ENCODE measurements at places on chromosomes 3 and 15.

- no peak for DNase-seq
Measured at GRCh38 chr15:98946301-98947255, 61.0 kb downstream of the PGPEP1L start.

- peak; percentile 70 for DNase-seq
Measured at GRCh38 chr3:153052096-153052460, 109.9 kb upstream of the RAP2B start.

GRCh38 chr3:186922790-186923189 lies 7.5 kb upstream of the ST6GAL1 start:
- no peak for DNase-seq

- no peak for DNase-seq
Measured at GRCh38 chr3:62818347-62818746, 56.9 kb downstream of the CADPS start.

DNA sequence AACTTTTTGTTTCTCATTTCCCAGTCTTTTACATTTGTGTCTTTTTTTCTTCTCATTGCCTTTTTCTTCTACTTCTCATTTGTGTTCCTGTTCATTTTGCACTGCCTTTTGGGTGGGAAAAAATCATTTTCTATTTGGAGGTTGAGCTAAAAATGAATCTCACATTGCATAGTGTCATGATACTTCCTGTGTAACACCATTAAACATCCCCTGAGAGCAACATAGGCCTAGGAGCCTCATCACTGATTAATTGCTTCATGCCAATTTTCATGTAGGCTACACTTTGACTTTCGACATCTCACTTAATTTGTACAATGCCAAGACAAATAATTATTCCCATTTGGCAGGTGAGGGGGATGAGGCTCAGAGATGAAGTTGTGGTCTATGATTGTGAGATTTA lies 279.2 kb downstream of the EDEM1 start:
- DNase-seq: no peak

- DNase-seq: no peak
Measured at GRCh38 chr3:31766669-31767068, 214.4 kb downstream of the OSBPL10 start.

DNA sequence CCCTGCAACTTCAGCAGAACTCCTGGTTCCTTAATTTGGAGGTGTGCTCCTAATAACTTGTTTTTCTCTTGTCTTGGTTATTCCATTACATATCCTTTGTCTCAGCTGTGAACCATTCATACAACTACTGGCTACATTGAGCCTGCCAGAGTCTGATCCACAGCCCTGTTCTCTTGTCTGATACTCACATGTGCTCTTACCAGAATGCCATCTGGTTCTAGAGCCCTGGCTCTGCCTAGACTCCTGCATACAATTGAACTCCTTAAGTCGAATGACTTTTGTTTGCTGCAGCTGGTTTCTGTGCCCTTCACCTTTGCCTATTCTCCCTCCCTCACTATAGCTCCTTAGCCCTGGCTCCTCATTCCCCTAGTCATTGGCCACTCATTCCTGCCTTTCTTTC lies 85.5 kb downstream of the LRRC28 start:
- DNase-seq: no peak

GRCh38 chr15:40857601-40858341 lies 13.9 kb downstream of the SPINT1 start:
- no peak for DNase-seq

GRCh38 chr3:169420429-169420828 lies 243.1 kb downstream of the MECOM start:
- DNase-seq: no peak
